Activated T-helper 17 cell treated with anti-CD3 and anti-CD28 coated beads, Interleukin-2, amount 50 U/mL, for 72 hours (primary cell): ENCODE measurements at places on chromosomes 7 and 10.

DNA sequence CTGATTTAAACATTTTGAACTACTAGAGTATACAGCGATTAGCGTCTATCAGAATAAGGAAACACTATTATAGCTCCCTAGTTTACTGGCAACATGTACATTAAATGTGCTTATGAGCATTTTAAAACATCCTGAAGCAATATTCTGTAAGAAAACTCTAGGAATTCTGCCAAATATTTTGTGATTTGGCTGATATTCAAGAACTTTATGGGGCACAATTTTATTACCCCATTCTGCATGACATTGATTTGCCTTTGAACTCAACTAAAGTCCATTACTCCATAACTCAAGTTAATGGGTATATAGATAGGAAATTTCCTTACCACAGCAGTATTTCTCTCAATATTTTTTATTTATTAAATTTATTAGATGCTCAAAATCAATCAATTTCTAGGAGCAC lies 369.9 kb upstream of the KCND2 start:
- ATAC-seq = no peak

GRCh38 chr7:112881-113280 lies 79.5 kb upstream of the FAM20C start:
- ATAC-seq = peak; percentile 37

DNA sequence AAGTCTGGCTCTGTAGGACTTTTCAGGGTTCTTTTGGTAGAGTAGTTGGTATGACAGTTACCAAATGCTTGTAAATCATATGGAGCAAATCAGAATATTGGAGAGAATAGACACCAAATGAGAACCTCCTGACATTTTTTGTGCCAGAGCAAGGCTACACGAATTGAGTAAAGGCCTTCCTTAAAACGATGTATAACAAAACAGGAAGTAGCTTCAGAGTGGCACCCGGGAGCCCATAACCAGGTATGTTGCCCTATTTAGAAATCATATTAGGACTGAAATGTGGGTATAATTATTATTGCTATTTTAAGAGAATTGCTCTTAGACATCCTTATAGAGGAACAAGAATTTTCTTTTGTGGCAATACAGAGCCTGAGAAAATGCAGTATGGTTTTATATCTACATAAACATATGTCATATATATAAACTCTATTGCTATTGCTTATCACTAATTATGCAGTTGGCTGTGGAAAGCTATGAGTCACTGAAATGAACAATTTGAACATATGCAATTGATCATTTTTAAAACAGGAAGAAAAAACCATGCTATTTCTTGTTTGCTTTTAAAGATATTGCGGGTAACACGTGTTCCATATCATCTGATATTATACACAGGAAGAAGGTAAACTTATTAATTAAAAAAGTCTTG lies 197.4 kb upstream of the MTPN start:
- ATAC-seq = no peak

DNA sequence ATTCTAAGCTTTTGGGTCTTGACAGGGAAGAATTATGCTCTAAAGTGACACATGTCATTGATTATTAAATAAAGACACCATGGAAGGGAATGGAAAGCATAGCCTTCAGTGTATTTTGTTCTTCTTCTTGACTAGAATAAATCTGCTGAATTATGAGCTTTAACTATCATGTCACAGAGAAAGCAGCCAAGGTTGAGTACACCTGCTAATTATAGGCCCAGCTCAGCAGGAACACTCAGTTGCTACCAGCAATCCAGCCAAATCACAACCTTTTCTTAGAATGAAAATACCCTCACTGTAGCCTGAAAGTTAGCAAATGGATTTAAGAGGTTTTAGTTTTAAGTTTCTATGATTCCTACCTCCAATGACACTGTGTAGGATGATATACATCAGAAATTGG lies 225.3 kb upstream of the RHOBTB1 start:
- ATAC-seq = no peak

GRCh38 chr7:44158873-44159631 lies 17.9 kb upstream of the MYL7 start:
- no peak for ATAC-seq

GRCh38 chr7:99194301-99194700 lies 13.6 kb downstream of the KPNA7 start:
- ATAC-seq = no peak

DNA sequence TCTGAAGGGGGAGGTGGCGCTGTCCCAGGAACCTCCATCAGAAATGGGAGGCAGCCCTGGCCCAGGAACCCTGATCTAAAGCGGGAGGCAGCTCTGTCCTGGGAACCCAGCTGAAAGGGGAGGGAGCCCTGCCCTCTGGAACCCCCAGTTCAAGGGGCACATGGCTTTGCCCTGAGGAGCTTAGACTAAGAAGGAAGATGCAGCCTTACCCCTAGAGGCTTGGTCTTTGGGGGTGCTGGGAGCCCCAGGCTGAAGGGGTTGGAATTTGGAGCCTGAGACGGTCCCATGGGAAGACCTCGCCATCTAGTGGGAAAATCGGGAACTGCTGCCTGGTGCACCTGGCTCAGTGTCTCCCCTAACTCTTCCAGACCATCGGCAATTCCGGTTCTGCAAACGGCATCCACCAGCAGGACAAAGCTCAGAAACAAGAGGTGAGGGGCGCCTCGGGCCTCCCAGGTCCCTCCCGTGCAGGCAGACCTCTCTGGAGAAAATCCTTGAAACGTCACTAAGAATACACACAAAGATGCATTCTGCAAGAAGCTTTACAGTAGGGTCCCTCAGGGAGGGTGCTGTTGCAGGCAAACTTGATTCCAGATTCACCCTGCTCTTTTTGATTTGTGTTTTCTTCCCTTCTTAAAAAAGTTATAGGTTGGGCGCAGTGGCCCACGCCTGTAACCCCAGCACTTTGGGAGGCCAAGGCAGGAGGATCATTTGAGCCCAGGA lies 52.4 kb upstream of the GTF2IRD1 start:
- peak; percentile 75 for ATAC-seq

DNA sequence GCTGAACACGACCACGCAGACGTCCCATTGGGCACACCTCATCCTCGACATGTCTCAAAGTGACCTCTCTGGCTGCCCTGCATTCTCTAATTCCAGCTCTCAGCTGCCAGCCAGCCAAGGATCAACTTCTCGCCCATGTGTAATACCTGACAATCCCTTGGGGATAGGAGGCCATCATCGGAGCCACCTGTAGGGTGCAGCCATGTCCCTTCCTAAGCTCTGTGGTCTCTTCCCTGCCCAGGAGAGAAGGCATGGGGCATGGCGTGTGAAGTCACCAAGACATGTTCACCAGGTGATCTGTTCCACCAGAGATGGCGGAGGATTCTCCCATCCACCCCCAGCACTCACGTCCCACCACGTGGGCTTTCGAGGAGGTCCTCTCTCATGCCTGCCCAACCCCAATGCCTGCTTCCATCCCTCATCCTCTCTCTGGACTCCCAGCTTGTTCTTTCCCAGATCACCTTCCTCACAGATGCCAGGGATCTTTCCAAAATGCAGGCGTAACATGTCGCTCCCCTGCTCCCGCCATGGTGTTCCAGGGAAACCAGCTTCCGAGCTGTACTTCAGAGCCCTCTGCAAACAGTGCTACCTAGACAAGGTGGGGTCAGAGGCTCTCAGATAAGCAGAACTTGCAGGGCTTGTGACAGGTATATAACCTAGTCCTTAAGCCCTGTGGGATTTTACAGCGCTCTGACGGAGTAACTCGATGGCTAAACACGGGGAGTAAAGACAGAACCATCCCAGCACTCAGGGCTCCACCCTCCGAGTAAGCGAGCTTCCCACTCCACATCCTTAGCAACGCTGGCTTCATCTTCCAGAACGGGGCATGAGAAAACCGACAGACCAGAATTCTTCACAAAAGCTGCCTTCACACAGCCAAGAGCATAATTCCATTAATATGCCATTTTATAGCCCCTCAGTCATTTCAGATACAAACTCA lies 41.1 kb downstream of the BRI3 start:
- ATAC-seq = no peak

DNA sequence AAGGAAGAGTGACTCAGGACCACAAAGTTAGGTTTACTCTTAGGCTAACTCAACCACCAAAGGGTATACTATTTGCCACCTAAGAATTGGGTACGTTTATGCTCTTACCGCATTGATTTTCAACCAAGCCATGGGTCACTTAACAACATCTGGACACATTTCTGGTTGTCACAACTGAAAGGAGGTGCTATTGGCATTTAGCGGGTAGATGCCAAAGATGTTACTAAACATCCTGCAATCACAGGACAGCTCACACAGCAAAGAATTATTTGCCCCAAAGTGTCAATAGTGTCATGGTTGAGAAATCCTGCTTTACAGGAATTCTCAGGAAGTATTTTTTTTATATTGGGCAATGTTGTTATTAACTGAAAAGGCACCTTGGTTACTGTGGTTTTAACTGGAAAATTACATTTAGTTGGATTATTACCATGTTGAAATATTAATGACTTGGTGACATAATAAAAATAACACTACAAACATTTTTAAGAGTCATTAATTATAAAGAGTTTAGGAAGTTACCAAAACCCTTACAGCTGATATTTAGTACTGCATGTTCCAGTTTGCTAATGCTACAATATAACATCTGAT lies 185.0 kb upstream of the TMEM196 start:
- no peak for ATAC-seq

DNA sequence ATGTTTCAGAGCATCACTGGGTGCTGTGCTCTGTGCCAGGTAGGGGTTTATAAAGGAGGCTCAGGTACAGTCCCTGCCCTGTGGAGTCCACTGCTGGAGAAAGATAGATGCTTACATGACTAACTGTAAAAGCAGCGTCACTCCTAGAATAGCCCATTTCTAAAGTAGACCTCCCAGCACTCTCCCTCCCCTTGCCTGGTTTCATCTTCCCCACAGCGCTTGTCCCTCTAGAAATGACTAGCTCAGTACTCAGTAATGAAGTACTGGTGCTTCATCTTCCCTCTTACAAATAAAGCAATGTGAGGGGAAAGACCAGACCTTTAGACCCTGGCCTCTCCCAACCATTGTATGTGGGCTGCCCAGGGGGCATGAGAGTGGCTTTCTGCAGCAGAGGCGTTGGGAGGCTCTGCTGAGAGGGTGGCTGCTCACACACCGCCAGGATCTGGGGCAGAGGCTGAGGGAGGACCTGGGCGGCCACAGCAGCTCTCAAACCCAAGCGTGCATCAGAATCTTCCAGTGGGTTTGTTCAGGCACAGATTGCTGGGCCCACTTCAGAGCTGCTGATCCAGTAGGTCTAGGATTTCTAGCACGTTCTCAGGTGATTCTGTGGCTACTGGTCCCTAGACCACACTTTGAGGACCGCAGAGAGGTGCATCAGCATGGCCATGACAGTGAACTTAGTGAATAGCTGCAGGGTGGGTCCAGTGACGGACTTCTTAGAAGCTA lies 110.3 kb upstream of the ANLN start:
- ATAC-seq = peak; percentile 49

GRCh38 chr7:95303013-95303905 lies 21.1 kb downstream of the PON1 start:
- ATAC-seq = no peak

GRCh38 chr7:36788825-36789470 lies 64.7 kb upstream of the AOAH start:
- no peak for ATAC-seq

GRCh38 chr10:48363617-48364355 lies 57.3 kb downstream of the MAPK8 start:
- ATAC-seq = no peak

GRCh38 chr7:47336472-47337425 lies 245.2 kb downstream of the TNS3 start:
- no peak for ATAC-seq

DNA sequence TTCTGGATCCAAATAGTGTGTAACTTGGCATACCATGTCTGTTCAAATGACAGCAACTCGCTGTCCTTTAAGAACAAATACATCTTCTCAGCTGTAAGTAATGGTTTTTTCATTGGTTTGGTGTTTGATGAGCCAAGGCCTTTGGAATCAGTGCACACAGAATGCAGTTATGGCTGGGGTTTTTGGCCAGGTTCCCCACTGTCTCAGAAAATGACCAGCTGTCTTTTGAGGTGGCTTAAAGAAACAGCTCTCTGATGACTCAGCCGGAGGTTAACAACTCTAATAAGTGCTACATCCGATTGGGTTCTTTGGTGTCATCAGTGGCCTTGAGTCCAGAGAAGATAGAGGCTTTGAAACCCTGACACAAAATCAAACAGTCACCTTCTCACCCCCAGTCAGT lies 688.4 kb downstream of the REEP3 start:
- ATAC-seq = no peak

- no peak for ATAC-seq
Measured at GRCh38 chr10:117092386-117092785, 45.7 kb downstream of the VAX1 start.

DNA sequence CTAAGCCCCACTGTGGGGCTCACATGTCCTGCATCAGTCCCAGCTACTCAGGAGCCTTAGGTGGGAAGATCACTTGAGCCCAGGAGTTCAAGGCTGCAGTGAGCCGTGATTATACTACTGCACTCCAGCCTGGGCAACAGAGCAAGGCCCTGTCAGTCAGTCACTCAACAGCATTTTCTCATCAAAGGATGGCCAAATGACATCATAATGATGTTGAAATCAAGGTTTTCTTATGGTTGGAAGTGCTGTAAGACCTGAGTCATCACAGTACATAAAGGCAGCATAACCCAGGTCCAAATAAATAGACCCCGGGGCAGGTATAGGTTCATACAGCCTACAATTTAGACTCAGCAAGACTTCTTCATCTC lies 341.1 kb downstream of the PARD3 start:
- no peak for ATAC-seq

GRCh38 chr10:78451592-78451991 lies 417.9 kb downstream of the RPS24 start:
- no peak for ATAC-seq

DNA sequence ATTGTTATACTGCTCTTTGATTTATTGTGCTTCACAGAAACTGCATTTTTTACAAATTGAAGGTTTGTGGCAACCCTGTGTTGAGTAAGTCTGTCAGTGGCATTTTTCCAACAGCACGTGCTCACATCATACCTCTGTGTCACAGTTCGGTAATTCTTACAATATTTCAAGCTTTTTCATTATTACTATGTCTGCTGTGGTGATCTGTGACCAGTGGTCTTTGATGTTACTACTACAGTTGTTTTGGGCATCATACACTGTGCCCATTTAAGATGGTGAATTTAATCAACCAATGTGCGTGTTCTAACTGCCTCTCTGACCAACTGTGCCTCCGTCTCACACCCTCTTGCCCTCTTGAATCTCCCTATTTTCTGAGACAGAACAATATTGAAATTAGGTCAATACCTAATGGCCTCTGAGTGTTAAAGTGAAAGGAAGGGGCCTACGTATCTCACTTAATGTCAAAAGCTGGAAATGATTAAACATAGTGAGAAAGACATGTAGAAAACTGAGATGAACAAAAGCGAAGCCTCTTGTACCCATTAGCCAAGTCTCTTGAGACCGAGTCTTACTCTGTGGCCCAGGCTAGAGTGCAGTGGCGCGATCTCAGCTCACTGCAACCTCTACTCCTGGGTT lies 20.2 kb upstream of the ASL start:
- peak; percentile 42 for ATAC-seq

DNA sequence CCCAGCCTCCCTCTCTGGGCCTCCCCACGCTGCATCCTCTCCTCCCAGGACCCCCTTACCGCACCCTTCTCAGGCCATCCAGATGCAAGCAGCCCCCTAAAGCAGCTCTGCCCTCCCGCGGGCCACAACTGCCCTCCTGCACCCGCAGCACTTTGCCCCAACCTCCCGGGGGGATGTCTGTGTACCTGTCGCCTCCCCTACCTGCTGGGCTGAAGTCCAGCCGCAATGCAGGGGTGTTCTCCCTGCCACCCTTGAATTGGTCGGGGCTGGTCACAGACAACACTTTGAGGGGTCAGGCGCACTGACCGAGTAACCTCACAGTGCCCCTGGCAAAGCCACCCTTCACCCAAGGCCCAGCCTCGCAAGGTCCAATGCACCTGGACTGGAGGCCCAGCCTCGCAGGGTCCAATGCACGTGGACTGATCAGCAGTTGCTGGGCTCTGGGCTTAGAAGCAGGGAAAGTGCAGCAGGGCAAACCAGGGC lies 8.3 kb upstream of the CALML5 start:
- no peak for ATAC-seq
